ENCODE measurements at places on chromosomes 16 and 17.

DNA sequence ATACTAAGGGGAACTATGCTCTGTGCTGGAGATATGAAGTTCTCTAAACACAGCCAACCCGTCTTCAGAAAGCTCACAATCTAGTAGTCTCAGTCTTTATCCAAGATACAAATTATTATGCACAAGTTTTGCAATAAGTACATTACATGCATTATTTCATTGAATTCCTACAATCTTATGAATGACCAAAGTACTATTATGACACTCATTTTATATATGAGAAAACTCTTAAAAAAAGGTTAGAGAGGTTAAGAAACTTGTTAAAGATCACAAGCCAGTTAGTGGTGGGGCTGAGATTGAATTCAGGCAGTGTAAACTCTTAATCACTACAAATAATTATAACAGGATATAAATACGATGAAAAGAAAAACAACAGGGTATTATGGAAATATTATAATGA, 4.7 kb upstream of the BRIP1 start:
- no peak for DNase-seq

GRCh38 chr17:378068-378467, 25.5 kb upstream of the RPH3AL start:
- no peak for DNase-seq

- peak; percentile 26 for DNase-seq
Observed at GRCh38 chr17:59754552-59754951, 47.1 kb downstream of the VMP1 start.

GRCh38 chr16:75614066-75614897, 8.8 kb downstream of the ADAT1 start:
- DNase-seq, result no peak

DNA sequence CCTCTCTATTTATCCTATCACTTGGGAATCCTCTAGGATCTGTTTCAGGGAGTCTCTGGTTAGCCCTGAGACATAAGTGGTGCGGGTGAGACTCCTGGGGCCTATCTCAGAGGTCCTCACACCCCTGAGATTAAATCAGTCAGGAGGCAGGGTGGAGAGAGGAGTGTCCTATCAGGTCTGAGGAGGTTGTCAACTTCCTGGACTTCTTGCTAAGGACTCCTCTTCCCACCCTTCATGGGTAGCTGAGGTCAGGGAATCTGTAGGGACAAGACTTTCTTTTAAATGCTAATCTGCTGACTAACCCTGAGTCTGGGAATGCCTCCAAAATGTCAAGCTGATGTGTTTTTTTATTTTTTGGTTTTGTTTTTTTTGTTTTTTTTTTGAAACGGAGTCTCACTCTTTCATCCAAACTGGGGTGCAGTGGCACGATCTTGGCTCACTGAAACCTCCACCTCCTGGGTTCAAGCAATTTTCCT, 6.6 kb upstream of the ARMC5 start:
- peak; percentile 37 for DNase-seq

DNA sequence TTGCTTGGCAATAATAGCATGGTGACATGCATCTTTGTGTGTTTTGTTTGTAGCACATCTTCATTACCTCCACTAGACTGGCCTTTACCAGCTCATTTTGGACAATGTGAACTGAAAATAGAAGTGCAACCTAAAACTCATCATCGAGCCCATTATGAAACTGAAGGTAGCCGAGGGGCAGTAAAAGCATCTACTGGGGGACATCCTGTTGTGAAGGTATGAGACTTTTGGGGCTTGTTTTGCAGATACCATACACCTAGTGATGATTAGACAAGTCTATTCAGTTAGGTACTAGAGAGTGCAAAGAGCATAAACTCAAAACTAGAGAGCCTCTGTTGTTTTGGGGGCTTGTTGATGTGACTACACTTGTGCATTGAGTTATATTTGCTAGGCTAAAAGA, 41.2 kb downstream of the NFATC3 start:
- DNase-seq, result no peak

DNA sequence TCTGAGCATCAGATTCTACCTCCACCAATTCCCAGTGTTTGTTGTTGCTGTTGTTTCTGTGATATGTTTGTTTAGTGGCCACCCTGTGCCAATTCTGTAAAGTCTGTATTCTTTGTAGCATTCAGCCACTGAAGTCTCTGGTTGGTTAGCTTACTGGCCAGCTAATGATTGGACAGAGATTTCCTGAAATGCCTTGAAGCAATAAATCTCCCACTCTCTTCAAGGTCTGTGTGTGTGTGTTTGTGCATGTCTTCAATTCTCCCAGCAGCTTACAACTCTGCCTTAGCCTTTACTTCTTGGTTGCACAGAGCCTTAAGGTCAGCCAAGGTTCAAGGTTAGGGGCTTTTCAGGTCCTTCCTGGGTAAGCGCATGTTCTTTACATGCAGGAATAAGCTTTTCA, 38.2 kb downstream of the PRPSAP2 start:
- no peak for DNase-seq

- DNase-seq, result no peak
Observed at GRCh38 chr17:42879596-42879985, 21.0 kb upstream of the G6PC1 start.

DNA sequence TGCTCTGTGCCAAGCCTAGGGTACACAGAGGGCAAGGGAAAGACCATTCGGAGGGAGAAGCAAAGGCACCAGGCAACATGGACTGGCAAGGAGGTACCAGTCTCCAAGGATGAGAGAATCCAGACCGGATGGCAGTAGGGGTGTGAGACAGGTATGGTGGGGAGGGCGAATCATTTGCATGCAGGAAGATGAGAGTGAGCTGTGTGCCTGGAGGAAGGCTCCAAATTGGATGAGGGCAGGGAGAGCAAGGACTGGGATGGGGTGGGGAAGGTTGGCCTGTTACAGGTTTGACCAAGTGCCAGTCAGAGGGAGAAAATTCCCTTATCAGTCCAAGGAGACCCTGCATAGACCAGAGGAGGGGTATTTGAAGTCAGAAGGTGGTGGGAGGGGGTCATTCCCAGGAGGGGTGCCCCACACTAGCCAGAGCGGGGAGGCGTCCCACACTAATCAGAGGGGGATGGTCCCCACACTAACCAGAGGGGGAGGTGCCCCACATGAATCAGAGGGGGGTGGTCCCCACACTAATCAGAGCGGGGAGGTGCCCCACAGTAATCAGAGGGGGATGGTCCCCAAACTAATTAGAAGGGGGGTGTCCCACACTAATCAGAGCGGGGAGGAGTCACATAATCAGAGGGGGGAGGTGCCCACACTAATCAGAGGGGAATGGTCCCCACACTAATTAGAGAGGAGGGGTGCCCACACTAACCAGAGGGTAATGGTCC, 737 bp downstream of the CANT1 start:
- no peak for DNase-seq
